NCI-H510A (cell line): ENCODE measurements at places on chromosomes 12 and 14.

GRCh38 chr14:89963288-89963978 is 7.7 kb downstream of the TDP1 start:
- no peak for DNase-seq

GRCh38 chr12:131882804-131883520 is 11.5 kb upstream of the ULK1 start:
- DNase-seq: no peak

DNA sequence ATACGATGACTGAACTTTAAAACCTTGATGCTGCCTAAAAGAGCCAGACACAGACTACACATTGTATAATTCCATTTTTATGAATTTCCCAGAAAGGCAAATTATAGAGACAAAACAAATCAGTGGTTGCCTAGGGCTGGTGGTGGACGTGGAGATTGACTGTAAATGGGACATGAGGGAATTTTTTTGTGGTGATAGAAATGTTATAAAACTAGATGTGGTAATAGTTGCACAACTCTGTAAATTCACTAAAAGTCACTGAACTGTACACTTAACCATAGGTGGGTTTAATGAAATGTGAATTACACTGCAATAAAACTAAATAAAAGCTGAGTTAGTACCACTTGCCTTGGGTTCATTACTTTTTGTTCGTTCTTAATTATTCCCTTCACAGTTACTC is 72.1 kb downstream of the PLEKHA5 start:
- no peak for DNase-seq

DNA sequence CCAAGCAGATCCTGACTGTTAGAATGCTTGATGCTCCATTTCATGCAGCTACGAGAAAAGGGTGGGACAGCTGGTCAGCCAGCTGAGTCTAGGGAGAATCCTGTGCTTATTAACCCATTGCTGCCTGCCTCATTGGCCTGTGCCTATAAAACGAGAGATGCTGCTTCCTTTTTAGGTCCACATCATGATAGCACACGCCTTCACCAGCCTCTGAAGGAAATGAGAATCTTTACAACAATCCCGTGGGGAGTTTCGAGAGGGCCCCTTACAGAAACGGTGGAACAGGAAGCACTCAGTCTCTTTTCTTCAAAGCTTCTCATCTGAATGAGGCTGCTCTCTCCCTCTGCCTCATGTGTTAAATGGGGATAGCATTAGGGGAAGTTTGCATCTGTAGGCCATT is 147.3 kb upstream of the RFLNA start:
- DNase-seq: no peak

- no peak for DNase-seq
Measured at GRCh38 chr12:121590476-121591143, 9.8 kb upstream of the KDM2B start.

GRCh38 chr12:88192426-88192825 is 50.3 kb downstream of the TMTC3 start:
- no peak for DNase-seq

GRCh38 chr12:89933911-89934310 is 225.3 kb upstream of the ATP2B1 start:
- DNase-seq: no peak
